ENCODE measurements at places on chromosomes 7 and 10.
A peak's percentile ranks its signal among the peaks of the same experiment; 100 is the strongest.

- DNase-seq, result no peak
Measured at GRCh38 chr7:68813551-68814080, 784.7 kb upstream of the AUTS2 start.

DNA sequence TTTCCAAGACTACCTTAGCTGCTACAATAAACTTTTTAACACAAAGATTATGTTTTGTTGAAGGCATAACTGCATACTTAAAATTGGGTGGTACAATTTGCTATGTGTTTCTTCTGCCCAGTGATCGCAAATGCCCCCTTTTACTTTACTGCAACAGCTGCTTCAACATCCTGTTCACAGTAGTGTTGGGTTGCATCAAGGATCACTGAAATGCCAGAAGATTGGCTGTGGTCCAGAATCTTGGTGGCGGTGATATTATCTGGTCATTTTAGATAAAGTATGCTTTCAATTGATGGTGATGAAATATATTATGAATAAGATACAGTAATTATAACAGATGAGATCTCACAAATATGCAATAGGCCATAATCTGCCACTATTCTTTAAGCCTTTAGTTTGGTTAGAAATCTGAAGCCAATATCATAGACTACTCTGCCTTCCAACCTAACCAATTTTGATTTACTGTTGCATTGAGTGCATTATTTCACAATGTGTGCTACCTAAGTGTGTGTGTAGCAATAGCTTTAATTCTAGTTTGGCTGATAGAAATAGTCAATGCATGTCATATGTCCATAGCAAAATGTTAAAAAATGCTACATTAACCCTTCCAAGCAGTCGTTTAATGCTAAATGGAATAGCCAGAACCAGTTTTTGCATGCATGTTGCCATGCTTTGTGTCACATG lies 29.8 kb upstream of the ING3 start:
- DNase-seq, result no peak

GRCh38 chr7:80804589-80804988 lies 114.3 kb downstream of the SEMA3C start:
- no peak for DNase-seq

GRCh38 chr10:86100581-86101061 lies 266.0 kb downstream of the GRID1 start:
- DNase-seq, result peak; percentile 2

GRCh38 chr10:118698421-118698820 lies 56.3 kb downstream of the CACUL1 start:
- peak; percentile 83 for DNase-seq

- no peak for DNase-seq
Measured at GRCh38 chr10:78831461-78831860, 237.3 kb upstream of the ZMIZ1 start.

DNA sequence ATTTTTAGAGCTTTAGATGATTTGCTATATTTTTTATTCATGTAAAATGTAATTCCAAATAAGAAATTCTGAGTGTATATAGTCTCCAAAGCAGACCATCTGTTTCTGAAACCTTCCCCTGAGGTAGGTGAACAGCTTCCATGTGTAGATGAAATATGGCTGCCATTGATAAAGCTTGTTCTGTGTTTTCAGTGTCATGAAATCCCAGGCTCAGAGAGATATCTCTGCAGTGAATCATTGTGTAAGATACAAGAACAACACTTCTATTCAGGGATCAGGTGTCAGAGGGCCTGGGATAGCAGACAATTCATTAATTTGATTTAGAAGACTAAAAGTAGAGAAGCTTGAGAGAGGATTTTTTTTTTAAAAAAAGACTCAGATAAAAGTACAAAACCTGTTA lies 29.1 kb downstream of the ACTA2 start:
- DNase-seq, result no peak

DNA sequence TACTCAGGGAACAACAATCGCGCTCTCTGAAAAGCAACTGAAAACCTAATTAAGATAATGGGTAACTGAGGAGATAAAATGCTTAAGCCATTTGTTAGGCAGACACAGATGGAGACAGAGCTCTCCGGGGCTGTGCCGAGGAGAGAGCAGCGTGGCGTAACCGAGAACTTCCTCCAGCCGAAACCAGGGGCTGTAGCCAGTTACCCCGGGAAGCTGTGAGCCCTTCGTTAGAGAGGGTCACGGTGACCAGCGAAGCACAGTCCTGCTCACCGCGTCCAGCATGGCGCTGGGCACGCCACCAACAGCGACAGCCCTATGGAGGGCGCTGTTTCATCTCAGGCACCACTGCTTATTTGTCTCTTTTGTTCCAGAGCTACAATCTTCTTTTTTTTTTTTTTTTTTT lies 16.1 kb downstream of the PAPOLB start:
- DNase-seq, result no peak

- DNase-seq, result no peak
Measured at GRCh38 chr10:10872035-10872673, 145.5 kb upstream of the CELF2 start.

GRCh38 chr10:36534471-36535002 lies 590.9 kb upstream of the ANKRD30A start:
- DNase-seq, result peak; percentile 9

DNA sequence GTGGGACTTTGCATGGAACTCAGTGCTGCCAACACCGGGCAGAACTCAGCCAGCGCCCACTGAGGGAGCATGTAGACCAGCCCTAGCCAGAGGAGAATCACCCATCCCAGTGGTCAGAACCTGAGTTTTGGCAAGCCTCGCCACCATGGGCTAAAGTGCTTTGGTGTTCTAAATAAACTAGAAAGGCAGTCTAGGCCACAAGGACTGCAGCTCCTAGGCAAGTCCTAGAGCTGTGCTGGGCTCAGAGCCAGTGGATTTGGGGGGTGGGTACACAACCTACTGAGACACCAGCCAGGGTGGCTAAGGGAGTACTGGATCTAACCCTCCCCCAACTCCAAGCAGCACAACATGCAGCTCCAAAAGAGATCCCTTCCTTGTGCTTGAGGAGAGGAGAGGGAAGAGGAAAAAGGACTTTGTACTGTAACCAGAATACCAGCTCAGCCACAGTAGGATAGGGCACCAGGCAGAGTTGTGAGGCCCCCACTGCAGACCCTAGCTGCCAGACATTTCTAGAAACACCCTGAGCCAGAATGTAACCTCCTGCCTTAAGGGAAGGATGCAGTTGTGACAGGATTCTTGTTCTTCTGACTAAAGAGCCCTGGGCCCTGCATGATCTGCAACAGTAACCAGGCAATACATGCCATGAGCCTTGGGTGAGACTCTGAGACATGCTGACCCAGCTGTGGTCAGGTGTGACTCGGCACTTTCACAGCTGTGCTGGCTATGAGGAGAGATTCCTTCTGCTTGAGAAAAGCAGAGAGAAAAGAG lies 24.4 kb downstream of the GSDME start:
- DNase-seq, result no peak

DNA sequence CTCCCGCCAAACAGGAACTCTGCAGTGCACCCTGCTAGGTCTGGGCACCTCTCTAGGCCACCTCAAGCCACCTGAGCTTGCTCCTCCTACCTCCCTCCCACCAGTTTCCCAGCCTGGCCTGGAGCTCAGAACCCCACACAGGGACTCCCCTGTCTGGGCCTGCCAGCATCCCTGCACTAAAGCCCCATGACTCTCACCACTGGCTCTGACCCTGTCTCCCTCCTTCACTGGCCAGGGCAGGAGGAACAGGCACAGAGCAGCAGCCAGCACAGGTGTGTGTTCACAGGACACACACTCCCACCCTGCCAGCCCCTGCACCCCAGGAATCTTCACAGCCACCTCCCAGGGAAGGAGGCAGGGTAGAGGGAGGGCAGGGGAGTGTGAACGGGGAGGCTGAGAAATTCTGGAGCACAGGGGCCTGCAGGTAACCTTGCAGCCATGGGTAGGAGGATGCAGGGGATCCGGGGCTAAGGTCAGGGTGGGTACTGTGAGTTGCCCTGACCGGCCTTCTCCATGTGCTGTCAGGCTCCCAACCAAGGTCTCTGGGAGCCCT lies 13.9 kb upstream of the ANTXRL start:
- no peak for DNase-seq

GRCh38 chr7:26188957-26189541 lies 11.5 kb downstream of the HNRNPA2B1 start:
- peak; percentile 39 for DNase-seq

- DNase-seq, result no peak
Measured at GRCh38 chr7:31432836-31433340, 81.0 kb upstream of the ITPRID1 start.

DNA sequence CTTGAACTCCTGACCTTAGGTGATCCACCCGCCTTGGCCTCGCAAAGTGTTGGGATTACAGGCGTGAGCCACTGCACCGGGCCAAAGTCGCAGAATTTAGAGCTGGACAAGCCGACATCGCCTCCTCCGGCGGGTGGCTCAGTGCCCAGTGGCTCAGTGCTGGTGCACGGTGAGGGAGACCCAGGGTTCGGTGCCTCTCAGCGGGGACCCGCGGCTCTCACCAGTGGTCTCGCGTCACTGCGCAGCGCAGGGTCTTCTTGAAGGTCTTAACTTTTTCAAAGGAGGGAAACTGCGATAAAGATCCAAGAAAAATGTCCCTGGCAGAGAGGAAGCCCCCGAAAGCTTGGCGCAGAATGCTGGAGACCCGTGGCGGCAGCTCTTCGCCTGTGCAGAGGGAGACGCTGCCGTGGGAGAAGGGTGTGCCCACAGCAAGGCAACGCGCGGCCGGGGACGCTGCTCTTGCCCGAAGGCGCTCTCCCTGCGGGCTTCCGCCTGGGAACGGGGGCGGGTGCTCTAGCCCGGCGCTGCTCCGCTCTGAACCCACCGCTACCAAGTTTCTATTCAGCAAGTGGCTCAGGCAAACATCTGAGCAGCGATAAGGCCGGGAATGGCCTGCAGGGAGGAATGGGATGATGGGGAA lies 324.3 kb downstream of the DNAJB6 start:
- no peak for DNase-seq

- no peak for DNase-seq
Measured at GRCh38 chr10:4661511-4662255, 164.3 kb upstream of the AKR1E2 start.

- DNase-seq, result no peak
Measured at GRCh38 chr7:47326808-47327207, 255.1 kb downstream of the TNS3 start.

DNA sequence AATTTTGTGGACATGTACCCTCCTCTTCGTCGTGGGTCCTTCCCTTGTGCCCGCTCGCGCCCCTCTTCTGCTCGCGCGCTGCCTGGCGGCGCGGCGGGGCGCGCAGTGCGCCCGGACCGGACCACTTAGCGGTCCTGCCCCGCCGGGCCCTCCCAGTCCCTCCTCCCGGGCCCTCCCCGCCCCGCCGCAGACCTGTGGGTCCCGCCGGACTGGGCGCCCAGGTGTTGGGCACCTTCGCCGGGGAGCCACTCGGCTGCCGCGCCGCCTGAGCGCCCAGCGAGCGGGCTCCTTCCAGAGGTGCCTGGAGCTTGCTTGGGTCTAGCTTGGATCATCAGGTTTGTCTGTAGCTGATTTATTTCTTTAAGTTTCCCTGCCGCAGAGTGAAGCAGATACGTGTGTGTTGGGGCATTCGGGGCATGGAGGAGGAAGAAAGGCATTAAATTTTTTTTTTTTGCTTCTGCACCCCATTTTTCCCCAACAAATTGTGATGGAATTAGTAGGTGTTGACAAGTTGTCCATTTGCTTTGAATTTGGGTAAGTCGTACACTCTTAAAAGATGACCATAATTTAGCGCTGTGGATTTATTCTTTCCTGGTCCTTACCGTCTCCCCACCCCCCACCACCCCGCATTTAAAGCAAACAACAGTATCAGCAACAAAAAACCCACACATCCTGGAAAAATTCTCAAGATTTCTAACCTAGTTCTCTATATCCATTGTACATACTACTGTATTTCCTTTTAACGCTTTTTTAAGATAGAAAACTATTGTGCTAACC lies 905 bp downstream of the C1GALT1 start:
- peak; percentile 55 for DNase-seq

DNA sequence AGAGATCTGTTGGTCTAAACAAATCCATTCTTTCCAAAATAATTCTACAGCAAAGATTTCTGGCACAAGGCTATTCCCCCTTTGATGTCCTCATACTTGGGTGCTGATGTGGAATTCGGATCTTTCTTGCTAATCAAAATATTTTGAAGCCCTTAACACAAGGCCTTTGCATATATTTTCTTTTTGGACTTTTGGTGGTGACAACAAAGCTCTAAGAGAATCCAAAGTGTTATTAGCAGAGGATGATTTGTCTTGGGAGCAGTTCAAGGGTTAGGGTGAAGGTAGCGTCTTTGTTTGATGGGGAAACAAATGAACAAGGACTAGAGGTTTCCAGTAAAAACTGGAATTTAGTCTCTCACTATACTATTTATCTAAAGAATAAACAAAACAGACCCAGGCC lies 197.9 kb downstream of the CDCA7L start:
- DNase-seq, result no peak

DNA sequence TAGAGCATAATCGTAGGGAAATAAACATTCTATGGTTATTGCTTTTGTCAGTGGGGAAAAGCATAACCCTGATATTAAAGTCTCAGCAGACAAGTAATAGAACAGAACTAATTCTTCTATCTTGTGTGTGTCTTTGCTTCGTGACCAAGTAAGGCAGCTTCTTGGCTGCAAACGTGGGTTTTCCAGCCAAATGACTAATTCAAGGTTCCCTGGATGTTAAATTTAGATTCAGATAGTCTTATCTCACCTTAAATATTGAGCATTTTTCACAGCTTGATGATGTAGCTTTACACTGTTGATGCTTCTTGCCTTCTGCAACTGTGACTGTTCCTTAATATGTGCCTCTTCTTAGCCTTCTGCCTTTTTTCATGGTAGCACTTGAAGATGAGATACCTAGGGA lies 113.0 kb downstream of the EXOC4 start:
- no peak for DNase-seq

GRCh38 chr7:82247814-82248433 lies 195.7 kb downstream of the CACNA2D1 start:
- DNase-seq, result no peak

GRCh38 chr7:96277921-96278320 lies 44.0 kb downstream of the SLC25A13 start:
- DNase-seq, result no peak

DNA sequence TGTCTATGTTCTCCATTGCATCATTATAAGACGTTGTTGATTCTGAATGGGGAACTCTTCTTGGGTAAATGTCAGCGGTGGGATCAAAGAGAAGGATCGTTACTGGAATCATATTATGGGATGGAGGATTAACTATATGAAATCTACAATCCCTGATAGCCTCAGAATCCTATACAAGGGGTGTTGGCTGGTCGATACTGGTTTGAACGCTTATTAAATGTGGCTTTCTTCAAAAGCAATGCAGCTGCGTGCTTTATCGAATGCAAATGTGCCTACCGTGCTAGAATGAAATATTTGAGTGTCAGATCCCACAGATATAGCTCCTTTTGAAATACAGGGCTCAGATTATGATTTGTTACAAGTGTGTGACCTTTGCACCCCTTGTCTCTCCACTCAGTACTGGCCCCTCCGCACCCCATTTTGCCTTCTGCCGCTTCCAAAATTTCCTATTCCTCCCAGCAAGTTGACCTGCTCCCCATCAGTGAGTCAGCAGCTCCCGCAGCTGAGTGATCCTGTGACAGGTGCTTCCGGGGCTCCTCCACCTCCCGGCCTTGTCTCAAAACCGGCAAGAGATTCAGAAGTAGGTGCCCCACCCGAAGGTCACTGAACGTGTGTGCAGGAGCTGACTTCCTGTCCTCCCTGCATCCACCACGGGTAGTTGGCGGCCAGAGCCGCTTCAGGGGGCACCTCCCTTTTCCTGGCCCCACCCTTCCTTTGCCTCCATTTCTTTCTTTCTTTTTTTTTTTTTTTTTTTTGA lies 76.6 kb downstream of the PTPRE start:
- no peak for DNase-seq

- DNase-seq, result no peak
Measured at GRCh38 chr7:36281945-36282717, 107.5 kb upstream of the ANLN start.
